ENCODE measurements at places on chromosomes 3 and 15.

GRCh38 chr3:123930445-123930844 is 30.6 kb downstream of the CCDC14 start:
- no peak overlapping the region for H3K27ac ChIP-seq
- H3K4me1 ChIP-seq, result no peaks in the 10 kb centered on the region
- H3K36me3 ChIP-seq, result peaks cover 11% of the 10 kb centered on the region
- DNase-seq, result no peak

GRCh38 chr15:64895285-64896065 is 16.2 kb upstream of the ANKDD1A start:
- H3K4me3 ChIP-seq, result peak overlapping the region; percentile 84
- H3K27ac ChIP-seq, result peak overlapping the region; percentile 95
- peak; percentile 23 for DNase-seq
- H3K4me1 ChIP-seq, result peaks cover 66% of the 10 kb centered on the region

- no peak for DNase-seq
- peaks cover 39% of the 10 kb centered on the region for H3K27me3 ChIP-seq
- H3K4me3 ChIP-seq, result no peak overlapping the region
- H3K36me3 ChIP-seq, result no peaks in the 10 kb centered on the region
- H3K27ac ChIP-seq, result no peak overlapping the region
- H3K4me1 ChIP-seq, result no peaks in the 10 kb centered on the region
These were observed 3.5 kb upstream of the GALNT15 start for GRCh38 chr3:16171009-16171408.

- no peak overlapping the region for H3K27ac ChIP-seq
- H3K36me3 ChIP-seq, result no peaks in the 10 kb centered on the region
- no peak overlapping the region for H3K4me3 ChIP-seq
- no peaks in the 10 kb centered on the region for H3K4me1 ChIP-seq
- peaks cover 60% of the 10 kb centered on the region for H3K27me3 ChIP-seq
These were observed 122.7 kb downstream of the FBLN2 start for GRCh38 chr3:13671482-13672233.

DNA sequence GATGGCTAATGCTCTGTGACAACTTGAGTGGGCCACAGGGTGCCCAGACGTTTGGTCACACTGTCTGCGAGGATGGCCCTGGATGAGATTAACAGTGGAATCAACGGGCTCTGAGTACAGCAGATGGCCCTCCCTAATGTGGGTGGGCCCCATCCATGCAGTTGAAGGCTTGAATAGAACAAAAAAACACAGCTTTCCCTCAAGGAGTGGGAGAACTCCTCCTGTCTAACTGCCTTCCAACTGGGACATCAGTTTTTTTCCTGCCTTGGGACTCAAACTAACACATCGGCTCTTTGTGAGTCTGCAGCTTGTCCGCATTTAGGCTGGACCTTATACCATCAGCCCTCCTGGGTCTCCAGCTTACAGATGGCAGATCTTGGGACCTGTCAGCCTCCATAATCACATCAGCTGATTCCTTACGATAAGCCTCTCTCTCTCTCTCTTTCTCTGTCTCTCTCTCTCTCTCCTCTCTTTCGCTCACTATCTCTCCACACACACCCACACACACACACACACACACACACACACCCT is 20.8 kb downstream of the FAM174B start:
- H3K27me3 ChIP-seq, result peaks cover 64% of the 10 kb centered on the region
- DNase-seq, result no peak
- no peak overlapping the region for H3K4me3 ChIP-seq
- no peaks in the 10 kb centered on the region for H3K36me3 ChIP-seq

DNA sequence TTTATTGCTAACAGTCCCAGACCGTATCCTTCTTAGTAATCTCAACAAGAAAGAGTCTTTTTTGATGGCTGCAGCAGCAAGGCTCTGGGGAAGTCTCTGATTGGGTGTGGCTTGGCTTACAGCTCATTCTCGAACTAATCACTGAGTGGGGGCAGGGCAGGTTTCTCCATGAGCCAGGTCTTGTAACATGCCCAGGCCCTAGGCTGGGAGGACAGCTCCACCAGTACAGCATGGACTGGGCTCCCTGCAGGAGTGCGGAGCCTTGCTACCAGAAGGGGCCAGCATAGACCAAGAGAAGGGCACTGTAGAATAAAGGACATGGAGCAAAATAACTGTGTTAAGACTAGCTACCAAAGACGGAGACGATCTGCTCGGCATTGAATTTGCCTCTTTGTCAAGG is 7.2 kb downstream of the CD276 start:
- H3K4me1 ChIP-seq, result peaks cover 1% of the 10 kb centered on the region
- H3K27ac ChIP-seq, result no peak overlapping the region
- no peak for DNase-seq

- peak overlapping the region; percentile 44 for H3K27ac ChIP-seq
- peaks cover 6% of the 10 kb centered on the region for H3K4me1 ChIP-seq
- peaks cover 40% of the 10 kb centered on the region for H3K36me3 ChIP-seq
- DNase-seq, result no peak
- H3K27me3 ChIP-seq, result no peaks in the 10 kb centered on the region
These were observed 26.0 kb downstream of the XPC start for GRCh38 chr3:14152233-14152962.

DNA sequence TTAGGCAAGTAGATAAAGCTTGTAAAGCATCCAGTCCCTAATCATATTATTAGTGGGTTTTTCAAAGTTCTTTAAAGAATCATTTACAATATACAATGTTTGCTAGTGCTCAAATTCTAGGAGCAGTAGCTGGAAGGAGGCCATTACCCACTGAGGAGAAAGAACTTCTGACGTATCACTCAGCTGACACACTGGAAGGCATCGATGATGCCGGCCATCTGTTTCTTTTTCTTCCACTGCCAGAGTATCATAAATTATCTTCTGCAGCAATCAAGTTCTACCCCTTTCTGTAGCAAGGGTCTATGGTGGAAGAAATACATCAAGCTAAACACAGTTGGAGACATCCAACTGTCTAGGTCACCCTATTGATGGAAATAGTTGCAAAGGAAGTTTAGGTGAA is 243.2 kb upstream of the LRRN1 start:
- DNase-seq, result no peak
- H3K4me3 ChIP-seq, result no peak overlapping the region
- no peak overlapping the region for H3K27ac ChIP-seq
- H3K36me3 ChIP-seq, result no peaks in the 10 kb centered on the region
- H3K27me3 ChIP-seq, result no peaks in the 10 kb centered on the region
- H3K4me1 ChIP-seq, result no peaks in the 10 kb centered on the region

DNA sequence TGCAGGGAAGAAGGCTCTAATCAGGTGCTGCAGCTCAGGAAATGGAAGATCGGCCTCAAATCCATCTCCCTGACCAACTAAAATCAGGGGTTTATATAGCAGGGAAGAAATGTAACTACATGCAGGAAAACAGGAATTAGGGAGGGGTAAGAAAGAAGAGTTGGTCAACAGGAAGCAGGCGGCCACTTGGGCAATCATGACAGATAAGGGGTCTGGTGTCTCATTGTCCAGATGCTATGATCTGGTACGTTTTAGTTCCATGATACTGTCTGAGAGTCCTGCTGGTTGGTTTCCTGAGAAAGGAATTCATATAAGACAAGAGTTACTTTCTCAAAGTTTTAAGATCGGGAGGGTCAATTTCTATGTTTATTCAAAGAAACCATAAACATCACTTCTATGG is 24.2 kb downstream of the KATNBL1 start:
- no peak overlapping the region for H3K27ac ChIP-seq
- H3K36me3 ChIP-seq, result peaks cover 3% of the 10 kb centered on the region
- H3K4me3 ChIP-seq, result no peak overlapping the region
- H3K4me1 ChIP-seq, result peaks cover 26% of the 10 kb centered on the region

DNA sequence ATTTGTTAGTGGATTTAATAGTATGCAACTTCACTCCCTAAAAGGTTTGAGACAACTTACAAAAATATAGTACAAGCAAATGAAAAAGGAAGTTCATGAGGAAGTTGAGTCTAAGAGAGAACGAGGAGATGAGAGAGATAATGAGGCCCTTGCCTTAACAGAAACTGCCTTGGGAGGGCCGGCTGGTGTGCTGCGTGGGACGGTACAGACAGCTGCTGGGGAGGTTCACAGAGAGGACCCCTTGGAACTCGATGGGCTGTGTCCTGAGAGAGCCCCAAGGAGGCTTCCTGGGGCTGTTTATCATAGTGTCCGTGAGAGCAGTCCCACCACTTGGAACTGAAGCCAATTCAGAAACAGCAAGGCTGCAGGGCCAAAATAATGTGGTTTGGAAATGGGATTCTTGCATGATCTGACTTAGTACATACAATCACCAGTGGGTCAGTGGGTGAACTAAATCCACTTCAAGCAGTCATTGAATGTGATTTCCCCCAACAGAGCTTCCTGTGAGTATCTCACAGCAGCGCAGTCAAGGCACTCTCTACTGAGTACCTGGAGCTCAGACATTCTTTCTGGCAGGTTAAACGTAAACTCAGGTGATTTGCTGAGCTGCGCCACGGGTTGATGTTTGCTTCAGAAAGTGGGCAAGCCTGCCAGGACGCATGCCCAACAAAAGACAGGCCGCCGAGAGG is 90.8 kb downstream of the CRTC3 start:
- peaks cover 9% of the 10 kb centered on the region for H3K4me1 ChIP-seq
- DNase-seq, result no peak
- no peak overlapping the region for H3K4me3 ChIP-seq
- peak overlapping the region; percentile 6 for H3K27ac ChIP-seq
- H3K36me3 ChIP-seq, result peaks cover 21% of the 10 kb centered on the region

GRCh38 chr3:184314363-184314699 is at the start of gene EIF4G1:
Gene EIF4G1, plus strand, starts transcription at chr3:184314606. Its CDS starts 1,191 bp downstream, at chr3:184315797.
- peaks cover 33% of the 10 kb centered on the region for H3K36me3 ChIP-seq
- DNase-seq, result peak; percentile 86
- no peaks in the 10 kb centered on the region for H3K27me3 ChIP-seq
- peak within 1 kb of the TSS; percentile 84 for H3K27ac ChIP-seq

DNA sequence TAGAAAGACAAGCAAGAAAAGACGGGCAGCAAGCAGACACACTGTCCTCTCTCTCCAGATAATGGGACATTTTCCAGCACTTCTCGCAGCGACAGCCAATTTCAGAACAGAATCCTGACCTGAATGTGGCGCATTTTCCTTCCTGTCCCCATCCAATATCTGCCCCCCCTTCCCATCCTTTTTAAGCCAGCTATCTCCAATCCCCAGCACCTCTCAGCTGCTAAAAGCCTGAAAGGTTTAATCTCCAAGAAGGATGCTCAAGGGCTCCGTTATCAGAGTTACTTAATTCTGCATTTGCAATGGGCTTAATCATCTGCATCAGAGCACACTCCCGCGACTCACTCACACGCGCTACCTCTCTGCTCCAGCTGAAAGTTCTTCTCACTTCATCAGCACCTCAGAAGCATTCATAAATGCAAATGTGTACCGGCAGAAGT is 50.5 kb downstream of the SRGAP3 start:
- no peaks in the 10 kb centered on the region for H3K4me1 ChIP-seq
- no peaks in the 10 kb centered on the region for H3K36me3 ChIP-seq
- H3K4me3 ChIP-seq, result no peak overlapping the region
- DNase-seq, result no peak
- peaks cover 9% of the 10 kb centered on the region for H3K27me3 ChIP-seq
- no peak overlapping the region for H3K27ac ChIP-seq

DNA sequence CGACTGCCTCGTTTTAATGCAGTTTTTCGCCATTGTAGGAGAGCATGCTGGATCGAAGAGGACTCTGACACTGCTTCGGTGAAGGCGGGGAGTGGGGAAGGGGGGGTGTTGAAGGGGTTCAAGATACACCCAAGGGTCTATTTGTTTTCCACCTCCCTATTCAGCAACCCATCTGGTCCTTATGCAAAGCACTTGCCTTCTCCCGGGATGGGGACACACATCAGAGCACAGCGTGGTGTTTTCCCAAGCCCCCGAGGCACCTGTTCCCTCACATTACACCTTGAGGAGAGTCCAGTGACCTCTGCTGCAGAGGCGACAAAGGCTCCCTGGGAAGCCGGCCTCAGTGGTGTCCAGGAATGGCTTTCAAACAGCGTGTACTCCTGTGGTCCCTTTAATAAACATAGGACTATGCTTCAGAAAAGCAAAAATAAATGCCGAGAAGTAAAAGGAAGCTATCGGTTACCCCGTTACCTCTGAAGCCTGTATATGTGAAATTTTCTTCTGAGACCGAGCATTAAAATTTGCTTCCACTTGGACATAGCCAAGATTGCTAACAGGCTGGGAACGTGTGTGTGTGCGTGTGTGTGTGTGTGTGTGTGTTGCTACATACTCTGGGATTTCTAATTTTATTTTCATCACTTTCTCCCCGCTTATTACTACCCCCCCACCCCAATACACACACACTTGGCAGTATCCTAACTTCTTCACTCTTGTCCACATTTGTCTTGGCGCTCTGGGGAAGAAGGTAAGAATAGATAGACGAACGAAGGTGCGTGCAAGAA is 53.2 kb downstream of the CCDC54 start:
- H3K4me3 ChIP-seq, result peak overlapping the region; percentile 86
- peaks cover 17% of the 10 kb centered on the region for H3K4me1 ChIP-seq
- no peaks in the 10 kb centered on the region for H3K27me3 ChIP-seq
